ENCODE measurements at places on chromosomes 1 and 21. TPM values are rescaled to one million over a fixed set of nuclear protein-coding genes. Genes with fewer than 3 reads are reported as not detected.

GJB4 gene
- total RNA-seq = not detected

KRTAP13-2 gene
- not detected for total RNA-seq

S100A8 gene
- total RNA-seq = not detected

TEDDM1 gene
- total RNA-seq = not detected

GUCA2B gene
- not detected for total RNA-seq

EFNA3 gene
- 0.97 TPM for total RNA-seq

CENPF gene
- total RNA-seq = 52.4 TPM

SLC45A3 gene
- 8.8 TPM for total RNA-seq

TCP10L gene
- total RNA-seq = not detected

OR14A2 gene
- total RNA-seq = not detected

Measured in epithelial cell of umbilical artery (primary cell).